ENCODE measurements at places on chromosomes 6 and 20.

GRCh38 chr20:6914986-6915385 is 147.5 kb downstream of the BMP2 start:
- DNase-seq = no peak

DNA sequence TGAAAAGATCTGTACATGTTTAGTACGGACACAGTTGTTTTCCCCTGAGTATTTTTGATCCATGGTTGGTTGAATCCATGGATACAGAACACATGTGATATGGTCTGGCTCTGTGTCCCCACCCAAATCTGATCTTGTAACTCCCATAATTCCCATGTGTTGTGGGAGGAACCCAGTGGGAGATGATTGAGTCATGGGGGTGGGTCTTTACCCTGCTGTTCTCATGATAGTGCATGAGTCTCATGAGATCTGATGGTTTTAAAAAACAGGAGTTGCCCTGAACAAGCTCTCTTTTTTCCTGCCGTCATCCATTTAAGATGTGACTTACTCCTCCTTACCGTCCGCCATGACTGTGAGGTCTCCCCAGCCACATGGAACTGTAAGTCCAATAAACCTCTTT is 139.2 kb downstream of the CDKAL1 start:
- no peak for DNase-seq

- peak; percentile 6 for DNase-seq
These were observed 74.1 kb upstream of the PAK5 start for GRCh38 chr20:9912858-9913434.

- DNase-seq = no peak
These were observed 397.9 kb upstream of the SPTLC3 start for GRCh38 chr20:12610871-12611270.

GRCh38 chr6:71529769-71530168 is 241.2 kb downstream of the OGFRL1 start:
- DNase-seq = no peak

GRCh38 chr6:168195712-168196111 is 116.7 kb upstream of the FRMD1 start:
- no peak for DNase-seq

GRCh38 chr6:57017841-57018240 is 28.7 kb upstream of the KIAA1586 start:
- DNase-seq = no peak

- no peak for DNase-seq
These were observed 468.9 kb downstream of the PKHD1 start for GRCh38 chr6:51618563-51618962.

DNA sequence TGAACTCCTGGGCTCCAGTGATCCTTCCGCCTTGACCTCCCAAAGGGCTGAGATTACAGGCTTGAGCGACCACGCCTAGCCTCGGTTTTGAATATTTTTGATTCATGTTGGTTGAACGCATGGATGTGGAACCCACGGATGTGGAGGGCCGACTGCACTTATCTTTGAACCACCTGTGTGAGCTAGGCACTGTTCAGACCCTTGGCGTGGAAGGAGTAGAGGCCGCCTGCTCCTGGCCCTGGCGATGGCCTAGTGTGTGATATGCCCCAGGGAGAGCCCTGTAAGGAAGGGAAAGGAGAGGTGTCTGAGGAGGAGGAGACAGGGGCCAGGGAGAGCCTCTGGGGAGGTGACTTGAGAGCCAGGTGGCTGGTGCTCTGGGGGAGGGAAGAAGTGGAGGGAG is 64.3 kb downstream of the BCAS4 start:
- no peak for DNase-seq

GRCh38 chr6:120202878-120203277 is 853.3 kb upstream of the MAN1A1 start:
- DNase-seq = no peak

- DNase-seq = no peak
These were observed 64.9 kb upstream of the PAX1 start for GRCh38 chr20:21640556-21640955.

- no peak for DNase-seq
These were observed 215.1 kb downstream of the ERMARD start for GRCh38 chr6:169966312-169967181.

- peak; percentile 23 for DNase-seq
These were observed 210.8 kb downstream of the ARHGAP18 start for GRCh38 chr6:129498950-129499842.

DNA sequence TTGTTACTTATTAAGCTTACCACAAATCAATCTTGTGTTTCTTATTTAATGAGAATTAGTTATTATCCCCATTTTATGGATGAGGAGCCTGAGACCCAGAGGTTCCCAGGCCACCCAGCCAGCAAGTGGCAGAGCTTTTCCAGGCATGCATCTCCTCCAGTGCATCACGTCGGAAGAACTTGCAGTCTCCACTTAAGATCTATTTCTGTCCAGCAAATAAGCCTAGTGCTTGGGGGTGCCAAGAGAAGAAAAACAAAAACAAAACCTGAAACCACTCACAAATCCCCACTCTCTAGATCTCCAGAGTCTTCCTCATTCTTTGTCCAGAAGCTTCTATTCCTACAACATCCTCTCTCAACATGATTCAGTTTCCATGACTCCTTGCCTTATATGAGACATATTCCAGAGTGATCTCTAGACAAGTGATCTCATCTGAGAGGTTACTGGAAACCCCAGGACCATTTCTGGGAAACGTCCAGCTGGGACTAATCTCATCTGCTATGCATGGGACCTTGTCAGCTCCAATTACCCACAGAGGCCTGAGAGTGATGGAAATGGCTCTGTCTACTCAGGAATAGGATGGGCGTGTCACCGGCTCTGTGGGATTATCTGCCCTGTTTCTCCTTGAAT is 4.1 kb downstream of the GUCA1B start:
- no peak for DNase-seq

DNA sequence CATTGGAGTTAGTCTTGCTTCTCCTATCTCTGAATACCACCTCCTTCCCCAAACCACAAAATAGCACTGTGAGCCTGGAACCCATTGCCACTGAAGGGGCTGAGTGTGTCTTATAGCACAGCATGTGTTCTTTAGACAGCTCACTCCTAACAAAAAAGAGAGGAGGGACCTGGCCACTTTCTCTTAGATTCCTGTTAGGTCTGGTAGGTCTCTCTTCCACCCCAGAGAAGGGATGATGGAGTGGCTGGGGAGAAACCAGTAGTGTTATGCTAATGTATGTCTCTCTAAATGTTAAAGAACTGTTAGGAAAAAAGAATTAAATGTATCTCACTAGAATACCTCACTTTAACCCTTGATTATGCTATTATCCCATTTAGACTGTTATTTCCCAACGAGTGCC is 340.3 kb downstream of the EPHA7 start:
- DNase-seq = no peak

DNA sequence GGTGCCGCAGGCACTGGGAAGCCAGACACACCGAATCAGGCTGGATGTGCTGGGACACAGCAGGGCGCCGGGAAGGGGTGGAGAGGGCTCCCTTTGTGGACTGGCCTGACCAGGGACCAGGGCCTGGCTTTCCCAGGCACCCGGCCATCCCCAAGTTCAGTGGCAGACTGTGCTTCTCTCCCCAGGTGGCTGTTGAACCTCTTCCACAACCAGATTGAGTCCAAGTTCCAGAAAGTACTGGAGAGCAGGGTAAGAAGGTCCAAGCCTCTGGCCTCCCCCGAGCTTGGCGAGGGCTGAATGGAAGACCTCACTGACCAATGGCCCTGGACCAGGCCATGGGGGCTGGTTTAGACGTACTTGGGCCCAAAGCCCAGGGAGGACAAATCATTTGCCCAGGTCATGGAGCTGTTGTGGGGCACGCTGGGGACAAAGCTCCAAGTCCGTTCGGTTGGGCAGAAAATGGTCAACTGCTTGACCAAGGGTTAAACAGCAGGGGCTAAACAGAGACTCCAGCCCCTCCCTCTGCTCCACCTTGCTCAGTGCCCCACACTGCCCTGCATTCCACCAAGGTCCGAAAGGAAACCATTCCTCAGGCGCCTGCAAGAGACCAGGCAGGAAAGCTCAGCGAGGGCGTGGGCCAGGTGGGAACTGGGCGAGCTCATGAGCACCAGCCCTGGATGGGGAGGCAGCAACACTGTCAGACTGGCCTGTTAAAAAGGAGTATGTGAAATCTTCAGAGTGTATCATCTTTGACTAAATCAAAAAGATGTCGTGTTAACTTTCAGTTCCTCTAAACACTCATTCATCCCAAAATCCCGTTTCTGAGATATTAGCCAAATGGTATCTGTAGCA is 9.1 kb downstream of the LBP start:
- DNase-seq = no peak

GRCh38 chr20:4880051-4880450 is 121.3 kb downstream of the SLC23A2 start:
- DNase-seq = no peak

DNA sequence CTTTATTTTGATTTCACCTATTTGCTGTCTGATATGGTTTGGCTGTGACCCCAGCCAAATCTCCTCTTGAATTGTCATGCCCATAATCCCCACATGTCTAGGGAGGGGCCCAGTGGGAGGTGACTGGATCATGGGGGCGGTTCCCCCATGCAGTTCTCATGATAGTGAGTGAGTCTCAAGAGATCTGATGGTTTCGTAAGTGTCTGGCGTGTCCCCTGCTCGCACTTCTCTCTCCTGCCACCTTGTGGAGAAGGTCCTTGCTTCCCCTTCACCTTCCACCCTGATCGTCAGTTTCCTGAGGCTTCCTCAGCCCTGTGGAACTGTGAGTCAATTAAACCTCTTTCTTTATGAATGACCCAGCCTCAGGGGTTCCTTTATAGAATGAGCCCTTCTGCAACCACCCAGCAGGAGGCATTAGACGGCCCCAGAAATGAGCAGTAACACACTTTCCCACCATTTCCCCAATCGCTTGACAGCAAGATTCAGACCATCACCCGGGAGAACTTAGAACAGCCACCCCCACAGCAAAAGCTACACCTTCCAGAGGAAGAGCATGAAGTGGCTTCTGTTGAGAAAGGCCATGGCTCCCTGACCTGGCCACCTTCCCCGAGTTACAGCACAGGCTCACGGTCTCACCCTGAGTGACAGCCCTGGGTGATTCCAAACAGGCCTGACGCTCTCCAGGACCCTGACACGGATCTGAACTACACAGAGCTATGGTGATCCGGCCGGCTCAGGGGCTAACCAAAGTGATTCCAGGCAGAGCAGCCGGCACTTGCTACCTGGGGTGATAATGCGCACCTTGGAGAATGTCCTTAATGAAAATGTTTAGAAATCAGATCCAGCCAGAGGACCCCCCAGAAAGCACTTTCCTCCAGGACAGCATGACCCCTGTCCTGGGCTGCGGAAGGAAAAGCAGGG is 131.2 kb upstream of the CDH4 start:
- DNase-seq = peak; percentile 18

DNA sequence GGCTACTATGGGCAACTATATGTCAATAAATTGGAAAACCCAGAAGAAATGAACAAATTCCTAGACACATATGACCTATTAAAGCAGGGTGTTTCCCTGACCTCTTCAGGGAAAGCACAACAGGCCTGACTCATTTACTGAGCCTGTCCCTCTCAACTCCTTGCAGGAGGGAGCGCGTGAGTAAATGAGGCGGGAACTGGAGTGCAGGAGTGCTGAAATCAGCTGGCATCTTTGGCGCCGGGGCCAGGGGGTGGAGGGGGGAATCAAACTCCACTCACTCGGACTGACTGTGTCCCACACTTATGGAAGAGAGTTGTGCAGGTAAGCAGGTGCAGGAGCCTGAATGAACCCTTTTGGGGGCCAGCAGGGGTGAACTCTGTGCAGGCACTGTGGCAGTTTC is 671.2 kb upstream of the PTCHD4 start:
- DNase-seq = no peak

DNA sequence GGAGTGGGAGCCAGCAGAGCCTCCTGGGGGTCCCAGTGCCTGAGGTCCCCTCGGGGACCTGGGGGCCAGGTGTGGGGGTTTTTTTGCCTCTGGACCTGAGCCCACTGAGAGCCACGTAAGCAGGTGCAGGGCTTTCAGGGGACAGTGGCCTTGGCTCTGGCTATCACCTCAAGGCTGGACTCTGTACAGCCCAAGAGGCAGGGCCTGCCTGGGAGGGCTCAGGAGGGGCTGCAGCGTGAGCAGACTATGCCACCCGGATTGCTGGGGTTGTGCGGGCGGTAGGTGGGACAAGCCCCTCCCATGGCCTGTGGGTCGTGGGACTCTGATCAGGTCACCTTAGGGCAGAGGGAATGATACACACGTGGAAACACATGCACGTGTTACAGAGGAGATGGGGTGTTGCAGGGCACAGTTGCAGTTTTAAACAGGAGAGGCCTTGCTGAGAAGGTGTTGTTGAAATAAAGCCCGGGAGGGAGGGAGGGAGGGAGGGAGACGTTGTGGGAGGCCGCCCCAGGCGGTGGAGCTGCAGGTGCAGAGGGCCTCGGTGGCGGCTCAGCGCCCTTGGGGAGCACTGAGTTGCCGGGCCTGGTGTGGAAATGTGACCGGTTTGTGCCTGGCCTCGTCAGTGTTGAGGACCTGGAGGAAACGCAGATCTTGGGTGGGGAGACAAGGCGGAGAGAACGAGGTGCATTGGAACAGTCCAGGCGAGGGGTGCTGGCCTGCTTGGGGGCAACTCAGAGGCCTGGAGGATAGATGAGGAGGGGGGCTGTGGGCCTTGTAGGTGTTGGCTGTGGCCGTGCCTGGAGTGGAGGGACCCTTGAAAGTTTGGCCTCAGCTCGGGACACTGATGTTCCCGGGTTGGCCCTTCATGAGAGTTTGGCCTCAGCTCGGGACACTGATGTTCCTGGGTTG is 2.3 kb downstream of the TCEA2 start:
- no peak for DNase-seq

GRCh38 chr20:45518282-45518681 is 2.9 kb upstream of the SPINT3 start:
- DNase-seq = no peak

DNA sequence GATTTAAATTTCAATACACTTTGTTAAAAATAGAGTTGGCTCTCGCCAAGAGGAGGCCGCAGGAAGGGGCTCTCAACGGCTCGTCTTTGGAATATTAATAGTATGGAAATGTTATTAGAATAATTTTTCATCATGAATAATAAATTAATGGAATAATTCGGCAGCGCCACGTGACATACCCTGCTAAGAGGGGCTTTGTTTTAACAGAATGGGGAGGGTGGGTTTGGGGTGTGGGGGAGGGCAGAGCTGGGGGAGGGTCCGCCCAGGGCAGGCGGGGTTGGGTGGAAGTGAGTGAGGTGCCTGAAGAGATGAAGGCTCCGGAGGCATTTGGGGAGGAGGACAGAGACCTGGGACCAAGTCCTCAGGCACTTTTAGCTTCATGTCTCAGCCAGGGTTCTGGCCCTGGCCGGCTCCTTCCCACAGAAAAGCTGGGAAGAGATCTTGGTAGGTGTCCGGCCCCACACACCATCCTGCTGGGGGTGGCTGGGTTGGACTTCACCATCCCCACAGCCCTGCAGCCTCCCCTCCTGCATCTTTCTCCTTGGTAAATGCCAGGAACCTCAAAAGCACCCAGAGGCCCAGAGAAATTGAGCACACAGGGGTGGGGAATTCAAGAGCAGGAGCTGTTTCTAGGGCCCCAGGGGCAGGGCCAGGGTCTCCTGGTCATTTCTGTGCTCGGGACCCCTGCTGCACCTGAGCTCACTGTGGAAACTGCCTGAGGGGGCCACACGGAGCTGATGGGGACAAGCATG is 93.6 kb upstream of the BHLHE23 start:
- DNase-seq = no peak

DNA sequence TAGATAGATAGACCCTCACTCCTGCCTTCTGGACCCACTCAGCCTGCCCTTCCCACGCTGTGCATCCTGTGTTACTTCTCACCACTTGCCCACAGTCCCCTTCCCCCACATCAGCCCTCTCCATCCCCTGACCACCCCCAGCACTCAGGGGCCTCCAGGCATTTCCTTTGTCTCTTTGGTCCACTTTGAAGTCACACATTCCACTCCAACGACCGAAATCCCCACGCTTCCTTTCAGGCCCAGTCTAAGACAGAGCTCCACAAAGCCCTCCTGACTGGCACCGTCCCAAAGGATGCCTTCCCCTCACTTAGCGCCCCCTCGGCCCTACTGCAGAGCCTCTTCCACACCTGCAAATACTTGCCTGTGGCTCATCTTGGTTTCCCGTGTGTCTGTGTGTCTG is 83.8 kb downstream of the FOXF2 start:
- no peak for DNase-seq
